ENCODE measurements at places on chromosomes 6 and 20. TPM values are rescaled to one million over a fixed set of nuclear protein-coding genes. Genes with fewer than 3 reads are reported as not detected.

- no peaks in the 10 kb centered on the region for H3K4me1 ChIP-seq
- no peaks in the 10 kb centered on the region for H3K27me3 ChIP-seq
- no peak overlapping the region for H3K27ac ChIP-seq
- H3K4me3 ChIP-seq: no peak overlapping the region
Observed at GRCh38 chr6:161128680-161129196, 137.2 kb downstream of the MAP3K4 start.

- no peaks in the 10 kb centered on the region for H3K4me1 ChIP-seq
- no peaks in the 10 kb centered on the region for H3K27me3 ChIP-seq
- no peaks in the 10 kb centered on the region for H3K36me3 ChIP-seq
- no peak overlapping the region for H3K27ac ChIP-seq
- no peak overlapping the region for H3K4me3 ChIP-seq
Observed at GRCh38 chr6:170130201-170130621, 160.7 kb downstream of the DLL1 start.

GRCh38 chr6:169321546-169321945 lies 67.9 kb upstream of the THBS2 start:
- no peaks in the 10 kb centered on the region for H3K36me3 ChIP-seq
- no peaks in the 10 kb centered on the region for H3K27me3 ChIP-seq
- H3K27ac ChIP-seq: no peak overlapping the region
- H3K4me3 ChIP-seq: no peak overlapping the region
- no peaks in the 10 kb centered on the region for H3K4me1 ChIP-seq

DNA sequence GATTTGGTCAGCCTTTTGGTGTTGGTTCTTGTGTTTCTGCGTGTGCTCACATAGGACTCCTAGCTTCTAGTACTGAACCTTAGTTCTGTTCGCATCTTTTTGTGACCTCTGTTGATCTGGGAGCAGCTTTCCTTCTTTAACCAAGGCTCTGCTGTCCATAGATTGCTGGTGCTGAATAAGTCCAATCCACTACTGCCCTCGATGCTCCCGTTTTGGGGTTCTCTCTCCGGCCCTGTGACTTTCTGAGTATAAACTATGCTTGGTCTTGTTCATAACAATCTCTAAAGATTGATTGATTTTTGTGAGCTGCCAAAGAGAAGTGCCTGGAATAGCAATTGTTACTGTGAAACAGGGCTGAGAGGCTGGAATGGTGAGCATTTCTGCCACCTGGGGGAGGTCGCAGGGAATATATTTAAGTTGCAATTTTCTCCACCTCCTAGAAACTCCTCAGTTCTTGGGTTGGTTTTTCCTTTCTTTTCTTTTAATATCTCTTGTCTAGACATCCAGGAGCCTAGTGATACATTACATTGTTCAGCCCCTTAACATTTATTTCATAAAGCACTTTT lies 422.9 kb upstream of the CHD6 start:
- DNase-seq: no peak
- H3K27me3 ChIP-seq: no peaks in the 10 kb centered on the region
- H3K4me3 ChIP-seq: no peak overlapping the region
- no peak overlapping the region for H3K27ac ChIP-seq
- H3K4me1 ChIP-seq: no peaks in the 10 kb centered on the region
- no peaks in the 10 kb centered on the region for H3K36me3 ChIP-seq

DNA sequence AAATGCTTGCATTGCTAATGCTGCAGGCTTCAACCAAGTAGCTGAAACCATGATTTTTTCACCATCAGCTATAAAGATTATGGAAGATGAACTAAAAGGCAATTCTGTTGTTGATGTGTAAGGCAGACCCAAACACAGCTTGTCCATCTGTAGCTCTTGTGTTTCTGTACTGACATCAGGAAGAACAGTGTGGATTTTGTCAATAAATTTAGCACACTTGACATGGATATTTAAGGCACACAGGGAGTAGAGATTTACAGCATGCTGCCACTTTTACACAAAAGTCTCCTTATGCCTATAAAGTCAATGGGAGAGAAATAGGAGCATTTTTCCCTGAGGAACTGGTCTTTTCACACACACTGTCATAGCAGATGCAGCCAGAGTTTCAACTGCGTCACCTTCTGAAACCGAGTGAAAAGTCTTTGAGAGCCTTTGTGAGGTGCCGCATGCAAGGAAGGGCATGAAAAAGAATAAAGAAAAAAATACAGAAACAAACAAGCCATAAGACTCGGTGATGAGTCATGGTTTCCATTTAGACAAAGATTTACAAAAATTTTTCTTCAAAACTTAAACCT lies 261.4 kb upstream of the TFAP2D start:
- H3K36me3 ChIP-seq: no peaks in the 10 kb centered on the region
- H3K27me3 ChIP-seq: no peaks in the 10 kb centered on the region
- H3K4me1 ChIP-seq: no peaks in the 10 kb centered on the region

NCOA5 gene
- 41.9 TPM for total RNA-seq

MUCL3 gene
- total RNA-seq: not detected

Data from naive thymus-derived CD4-positive, alpha-beta T cell (primary cell).